GM13977 (cell line): ENCODE measurements at places on chromosomes 4 and X.

GRCh38 chr4:184416913-184417734, 57.2 kb downstream of the IRF2 start:
- peak; percentile 64 for DNase-seq

- no peak for DNase-seq
Measured at GRCh38 chrX:150854856-150855255, 43.6 kb downstream of the CD99L2 start.

GRCh38 chrX:4881277-4881676, 1167.8 kb upstream of the PRKX start:
- no peak for DNase-seq

DNA sequence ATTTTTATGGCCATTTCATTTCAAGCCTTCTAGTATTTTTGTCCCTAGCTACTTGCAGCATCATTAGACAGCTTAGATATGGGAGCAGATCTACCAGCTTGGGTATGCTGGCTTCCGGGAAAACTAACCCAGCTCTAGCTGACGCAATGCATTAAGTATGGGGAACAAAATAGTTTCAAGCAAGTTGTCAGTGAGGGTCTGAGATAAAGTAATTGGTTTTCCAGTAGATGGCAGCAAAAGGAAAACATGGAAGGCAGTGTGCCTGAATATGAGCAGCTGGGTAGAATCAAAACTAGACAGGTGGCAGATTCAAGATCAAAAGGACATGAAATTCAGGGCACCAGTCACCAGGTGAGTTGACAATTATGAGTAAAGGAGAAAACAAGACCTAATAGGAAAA, 340.9 kb upstream of the CTSO start:
- no peak for DNase-seq

GRCh38 chr4:88802585-88803286, 105.1 kb upstream of the NAP1L5 start:
- no peak for DNase-seq

DNA sequence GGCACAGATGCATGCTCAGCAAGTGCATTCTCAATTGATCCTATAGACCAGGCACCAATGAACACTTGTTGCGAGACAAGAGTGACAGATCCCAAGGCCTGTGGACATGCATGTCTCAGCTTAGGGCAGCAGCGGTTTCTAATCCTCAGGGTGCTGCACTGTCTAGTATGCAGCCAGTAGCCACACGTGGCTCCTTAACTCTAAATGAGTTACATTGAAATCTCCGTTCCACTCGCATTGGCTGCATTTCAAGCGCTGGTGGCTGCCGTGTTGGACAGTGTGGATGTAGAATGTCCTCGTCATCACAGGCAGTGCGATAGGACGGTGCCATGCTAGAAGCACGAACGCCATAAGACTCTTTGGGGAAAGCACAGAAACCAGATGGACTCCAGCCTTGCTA, 24.0 kb upstream of the AFAP1 start:
- no peak for DNase-seq

- peak; percentile 45 for DNase-seq
Measured at GRCh38 chr4:31370866-31371465, 650.8 kb downstream of the PCDH7 start.

- DNase-seq, result no peak
Measured at GRCh38 chrX:24515447-24515846, 50.4 kb downstream of the PDK3 start.
